ENCODE measurements at places on chromosomes 16 and 17. TPM values are rescaled to one million over a fixed set of nuclear protein-coding genes. Genes with fewer than 3 reads are reported as not detected.

DNA sequence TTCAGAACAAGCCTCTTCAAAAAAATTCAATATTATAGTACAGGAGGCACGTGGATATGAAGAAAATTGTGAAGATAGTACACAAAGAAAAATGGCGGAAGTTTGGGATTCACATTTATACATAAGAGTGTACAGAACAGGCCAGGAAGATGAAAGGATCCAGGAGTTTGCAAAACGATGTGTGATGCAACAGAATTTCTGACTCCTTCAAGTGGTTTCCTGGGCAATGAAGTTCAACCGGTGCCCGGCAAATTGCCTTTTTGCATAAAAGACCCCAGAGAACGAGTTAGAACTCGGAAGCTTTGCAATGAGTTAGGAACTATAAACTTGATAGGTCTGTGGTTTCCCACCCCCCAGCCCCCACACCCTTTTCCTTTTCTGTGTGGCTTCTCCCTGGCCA is 189.1 kb downstream of the SALL1 start:
- no peak for DNase-seq

The ZPBP2 gene
- total RNA-seq: not detected

The TBC1D3B gene
- 11.3 TPM for total RNA-seq

The KRT31 gene
- not detected for total RNA-seq

- peak; percentile 65 for DNase-seq
These were observed 92.8 kb downstream of the AMFR start for GRCh38 chr16:56332464-56333079.

The DBNDD1 gene
- 60.2 TPM for total RNA-seq

The CCL1 gene
- total RNA-seq: not detected

DNA sequence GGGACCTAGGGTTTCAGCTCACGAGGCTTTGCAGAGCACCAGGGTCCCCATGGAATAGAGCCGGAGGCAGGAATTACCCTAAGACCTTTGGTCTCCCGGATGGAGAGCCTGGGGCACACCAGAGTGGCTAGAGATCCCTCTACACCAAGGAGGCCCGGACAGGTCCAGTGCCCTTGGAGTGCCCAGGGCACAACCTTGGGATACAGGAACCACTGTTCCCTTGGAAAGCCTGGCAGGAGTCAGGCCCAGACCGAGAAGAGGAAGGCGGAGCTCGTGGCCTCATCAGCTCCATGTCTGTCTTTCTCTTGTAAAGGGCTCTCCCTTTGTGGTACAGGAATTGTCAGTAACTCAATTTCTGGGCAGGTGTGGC is 3.8 kb upstream of the DBNDD1 start:
- DNase-seq: no peak

The C1QTNF8 gene
- 0.27 TPM for total RNA-seq

The ALDH3A1 gene
- total RNA-seq: 0.86 TPM

The CBLN1 gene
- not detected for total RNA-seq

DNA sequence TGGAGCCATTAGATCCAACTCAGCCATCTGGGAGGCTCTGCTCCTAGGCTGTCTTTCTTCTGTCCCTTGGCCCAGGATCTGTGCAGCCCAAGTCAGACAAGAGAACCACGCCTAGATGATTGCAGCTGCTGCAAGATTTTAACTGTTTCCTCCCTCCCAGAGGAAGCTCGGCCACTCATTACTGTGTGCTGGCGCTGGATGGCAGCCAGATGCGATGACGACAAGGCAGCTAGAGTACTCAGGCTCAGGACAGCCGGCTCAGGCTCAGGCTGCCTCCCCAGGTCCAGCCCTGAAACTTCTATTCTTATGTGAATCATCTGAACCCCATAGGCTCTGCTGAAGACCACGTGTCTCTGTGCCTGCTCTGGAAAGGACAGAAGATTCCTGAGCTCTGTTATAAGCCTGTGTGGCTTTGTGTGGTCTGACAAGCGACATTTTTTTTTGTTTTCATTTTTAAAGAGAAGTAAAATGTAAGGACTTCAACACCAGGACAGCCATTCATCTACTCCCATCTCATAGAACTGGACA is 32.1 kb upstream of the FBXW10B start:
- peak; percentile 95 for DNase-seq

DNA sequence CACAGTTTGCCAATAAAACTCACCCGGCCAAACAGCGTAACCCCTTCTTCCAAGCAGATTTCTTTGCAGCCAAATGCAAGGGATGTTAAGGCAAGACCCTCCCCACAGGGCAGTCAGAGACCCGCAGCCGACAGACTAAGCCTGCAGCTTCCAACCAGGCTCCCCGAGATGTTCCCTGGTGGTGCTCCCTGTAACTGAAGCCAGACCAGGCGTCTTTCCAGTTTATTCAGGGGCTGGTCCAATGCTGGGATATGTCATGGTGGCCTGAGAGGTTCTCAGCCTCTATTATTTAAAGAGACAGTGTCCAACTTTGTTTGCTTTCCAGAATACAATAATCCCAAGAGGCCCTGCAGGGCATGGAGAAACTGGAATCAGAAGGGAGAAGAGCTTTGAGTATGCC is at the start of gene PMP22:
Gene PMP22 (minus strand): TSS at position 196 of the 400 bp plus-strand sequence. CDS start 4,599 bp downstream, outside the sequence.
- DNase-seq: no peak

The CBFA2T3 gene
- total RNA-seq: 19.1 TPM

The TSPAN10 gene
- total RNA-seq: 2.3 TPM

The SLC13A5 gene
- total RNA-seq: 0.07 TPM

The RANGRF gene
- 33.2 TPM for total RNA-seq

DNA sequence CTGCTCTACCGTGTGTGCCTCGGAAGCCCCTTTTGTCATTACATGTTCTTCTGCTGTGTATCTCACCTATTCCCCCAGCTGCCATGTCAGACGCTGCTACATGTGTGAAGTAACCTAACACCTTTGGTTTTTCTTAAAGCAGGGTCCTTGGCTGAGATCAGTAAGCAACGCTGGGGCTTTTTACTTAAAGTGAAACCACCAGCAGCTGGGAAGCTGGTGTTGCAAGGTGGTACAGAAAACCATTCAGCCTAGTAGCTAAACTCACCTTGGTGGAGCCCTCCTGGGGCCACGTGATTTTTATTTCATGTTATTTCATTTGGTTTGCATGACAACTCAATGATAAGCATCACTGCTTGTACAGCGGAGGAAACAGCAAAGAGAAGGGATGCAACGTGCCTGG is 62.6 kb downstream of the PLCG2 start:
- DNase-seq: no peak

GRCh38 chr16:55052741-55053415 is 122.2 kb downstream of the IRX5 start:
- DNase-seq: no peak

DNA sequence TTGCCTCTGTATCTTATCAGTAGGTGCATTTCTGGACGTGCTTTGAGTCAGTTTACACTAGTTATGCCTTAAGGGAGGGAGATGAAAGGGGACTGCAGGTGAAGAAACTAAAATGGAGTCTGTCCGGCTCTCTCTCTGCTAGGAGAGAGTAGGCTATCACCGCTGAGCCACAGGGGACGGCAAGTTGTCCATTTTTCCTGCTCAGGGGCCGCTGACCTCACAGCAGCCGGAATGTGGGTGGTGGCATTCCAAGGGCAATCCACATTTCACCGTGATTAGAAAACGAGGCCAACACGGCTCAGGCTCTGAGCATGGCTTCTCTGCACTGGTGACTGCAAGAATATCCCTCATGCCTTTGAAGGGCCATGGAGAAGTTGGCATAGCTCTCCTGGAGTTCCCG is 19.0 kb upstream of the KLHDC4 start:
- no peak for DNase-seq

- no peak for DNase-seq
These were observed 2.8 kb downstream of the FN3K start for GRCh38 chr17:82737967-82738877.

DNA sequence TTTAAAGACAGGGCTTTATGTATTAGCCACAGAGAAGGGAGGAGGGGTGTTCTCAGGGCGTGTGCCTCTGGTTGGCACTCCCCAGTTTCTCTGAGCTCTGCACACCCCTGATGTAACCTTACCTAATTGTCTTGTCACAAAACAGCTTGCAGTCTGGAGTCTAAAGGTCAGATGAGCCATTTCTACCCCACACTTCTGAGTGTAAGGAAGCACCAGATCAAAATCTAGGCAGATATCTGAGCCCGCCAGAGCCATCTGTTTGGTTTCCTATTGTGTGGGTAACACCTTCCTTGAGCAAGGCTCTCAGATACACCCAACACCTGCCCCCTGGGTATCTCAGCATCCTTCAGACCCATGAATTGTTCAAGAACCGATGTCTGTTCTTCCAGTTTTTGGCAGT is 15.5 kb downstream of the CDH1 start:
- no peak for DNase-seq

The CRHR1 gene
- 0.12 TPM for total RNA-seq

- DNase-seq: no peak
These were observed 1.4 kb downstream of the LIG3 start for GRCh38 chr17:34981538-34982241.

DNA sequence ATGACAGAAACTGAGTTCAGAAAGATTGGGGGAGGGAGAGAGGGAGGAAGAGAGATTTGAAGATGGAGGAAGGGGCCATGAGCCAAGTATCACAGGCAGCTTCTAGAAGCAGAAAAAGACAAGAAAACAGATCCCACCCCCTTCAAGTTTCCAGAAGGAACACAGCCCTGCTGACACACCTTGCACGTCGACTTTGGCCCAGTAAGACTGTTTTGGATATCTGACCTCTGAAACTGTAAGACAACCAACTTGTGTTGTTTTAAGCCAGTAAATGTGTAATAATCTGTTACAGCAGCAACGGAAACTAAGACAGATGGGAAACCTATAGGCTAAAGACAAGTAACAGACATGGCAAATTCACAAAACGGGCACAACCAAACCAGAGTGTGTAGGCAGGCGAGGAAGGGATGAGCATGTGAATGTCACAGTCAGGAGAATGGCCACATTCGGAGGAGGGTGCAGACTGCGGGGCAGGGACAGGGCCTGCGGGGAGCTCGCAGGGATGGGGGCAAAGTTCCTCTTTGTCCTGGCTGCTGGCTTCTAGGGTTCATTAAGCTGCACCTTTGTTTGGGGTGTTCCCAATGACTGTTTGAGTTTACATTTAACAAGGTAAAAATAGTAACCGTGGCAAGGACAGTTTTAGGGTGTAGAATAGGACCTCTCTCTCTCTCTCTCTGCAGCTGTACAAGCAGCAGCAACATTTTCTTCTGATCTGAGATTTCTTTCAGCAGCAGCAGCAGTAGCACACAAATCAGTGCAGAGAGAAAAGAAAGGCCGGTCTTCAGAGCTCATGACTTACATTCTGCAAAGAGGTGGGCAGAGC is 18.3 kb upstream of the ATP2C2 start:
- no peak for DNase-seq

DNA sequence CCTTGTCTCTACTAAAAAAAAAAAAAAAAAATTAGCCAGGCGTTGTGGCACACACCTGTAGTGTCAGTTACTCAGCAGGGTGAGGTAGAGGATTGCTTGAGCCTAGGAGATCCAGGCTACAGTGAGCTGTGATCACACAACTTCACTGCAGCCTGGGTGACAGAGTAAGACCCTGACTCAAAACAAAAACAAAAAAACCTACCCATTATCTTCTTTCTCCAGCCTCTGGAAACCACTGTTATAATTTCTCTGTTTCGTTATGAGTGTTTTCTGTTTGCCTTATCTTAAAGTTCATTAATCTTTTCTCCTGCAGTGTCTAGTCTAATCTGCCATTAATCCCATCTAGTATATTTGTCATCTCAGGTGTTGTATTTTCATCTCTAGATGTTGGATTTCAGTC is 18.6 kb upstream of the CLTC start:
- DNase-seq: no peak

The PYY gene
- 0.52 TPM for total RNA-seq

GRCh38 chr17:18258356-18259038 is at the start of gene FLII:
Gene FLII (minus strand): TSS chr17:18258738. CDS start chr17:18258690, 48 bp downstream.
- no peak for DNase-seq

The CYBA gene
- total RNA-seq: 321 TPM

The CETP gene
- not detected for total RNA-seq

DNA sequence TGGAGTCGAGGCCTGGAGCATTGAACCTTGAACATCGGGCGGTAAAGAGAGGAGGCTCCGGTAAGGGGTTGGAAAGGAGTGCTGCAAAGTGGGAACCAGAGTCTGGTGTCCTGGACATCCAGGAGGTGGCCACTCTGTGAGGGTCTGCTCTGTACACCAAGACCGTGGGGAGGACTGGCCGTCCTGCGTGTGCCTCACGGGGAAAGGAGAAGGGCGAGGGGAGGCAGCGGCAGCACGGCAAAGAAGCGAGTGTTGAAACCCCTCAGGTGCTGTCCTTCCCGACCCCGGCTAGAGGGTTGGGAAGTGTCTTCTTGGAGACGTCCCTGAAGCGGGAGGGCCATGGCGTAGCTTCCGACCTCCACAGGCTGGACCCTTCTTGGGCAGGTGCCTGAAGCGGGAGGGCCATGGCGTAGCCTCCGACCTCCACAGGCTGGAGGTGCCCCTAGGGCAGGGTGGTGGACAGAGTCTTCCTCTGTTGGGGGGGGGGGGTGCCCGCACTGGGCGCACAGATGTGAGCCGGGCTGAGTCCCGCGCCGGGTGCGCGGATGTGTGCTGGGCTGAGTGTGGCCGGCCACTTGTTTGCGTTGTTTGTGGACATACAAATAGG is 42.0 kb downstream of the FOXK2 start:
- DNase-seq: no peak

DNA sequence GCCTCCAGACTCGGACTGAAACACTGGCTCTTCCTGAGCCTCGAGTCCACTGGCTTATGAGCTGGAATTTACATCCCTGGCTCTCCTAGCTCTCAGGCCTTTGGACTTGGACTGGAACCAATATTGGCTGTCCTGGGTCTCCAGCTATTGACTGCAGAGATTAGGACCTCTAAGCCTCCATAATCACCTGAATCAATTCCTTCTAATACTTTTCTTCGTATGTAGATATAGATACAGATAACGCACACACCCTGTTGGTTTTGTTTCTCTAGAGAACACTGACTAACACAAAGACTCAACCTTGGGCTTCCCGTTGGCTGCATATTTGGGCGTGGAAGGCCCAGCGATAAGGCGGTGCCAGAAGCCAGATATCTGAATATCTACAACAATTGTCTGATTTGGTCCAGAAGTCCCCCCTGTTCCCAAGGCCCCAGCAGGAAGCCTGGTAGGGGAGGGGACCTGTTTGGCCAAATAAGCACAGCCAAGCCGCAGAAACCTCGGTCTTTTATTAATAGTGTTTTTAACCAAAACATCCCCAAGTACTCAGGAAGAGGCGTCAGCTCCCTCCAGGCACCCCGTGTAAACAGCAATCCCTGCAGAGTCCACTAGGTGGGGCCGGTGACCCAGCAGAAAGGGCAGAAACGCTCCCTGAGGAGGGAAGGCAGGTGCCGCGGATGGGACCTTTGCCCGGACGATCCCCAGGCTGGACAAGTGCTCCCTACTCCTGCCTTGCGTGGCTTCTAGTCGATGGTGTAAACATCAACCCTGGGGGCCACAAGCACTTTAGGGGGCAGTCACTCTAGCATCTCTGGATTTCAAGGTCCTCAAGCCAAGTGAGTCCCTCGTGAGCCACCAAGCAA is 57.0 kb downstream of the ABR start:
- DNase-seq: peak; percentile 42

GRCh38 chr16:25020112-25020631 is 5.0 kb upstream of the ARHGAP17 start:
- DNase-seq: no peak
